Cardiac ventricle fibroblast (primary cell): ENCODE measurements at places on chromosomes 5 and 9. TPM values are rescaled to one million over a fixed set of nuclear protein-coding genes. Genes with fewer than 3 reads are reported as not detected.

SYNPO gene
- 20.6 and 23.8 TPM in 2 replicates for total RNA-seq

GABRA6 gene
- total RNA-seq: not detected in 2 replicates

ADAMTS16 gene
- total RNA-seq: not detected in 2 replicates

FCHSD1 gene
- total RNA-seq: 6.5 and 6.7 TPM in 2 replicates

PCDHGB5 gene
- 32.0 and 38.0 TPM in 2 replicates for total RNA-seq

IL5 gene
- total RNA-seq: not detected in 2 replicates

ROR2 gene
- 57.2 and 65.1 TPM in 2 replicates for total RNA-seq

PCSK1 gene
- 17.7 and 30.1 TPM in 2 replicates for total RNA-seq

SPATA31E1 gene
- total RNA-seq: not detected in 2 replicates

EQTN gene
- not detected in 2 replicates for total RNA-seq

PCDHGB6 gene
- 2.6 and 3.6 TPM in 2 replicates for total RNA-seq

RALGPS1 gene
- 0.24 and 0.50 TPM in 2 replicates for total RNA-seq

SLC23A1 gene
- not detected in 2 replicates for total RNA-seq

CARTPT gene
- total RNA-seq: not detected in 2 replicates

PCDHB11 gene
- total RNA-seq: 0.34 and 0.62 TPM in 2 replicates

NEK6 gene
- total RNA-seq: 103 and 107 TPM in 2 replicates

PCDHB12 gene
- 0.29 and 0.56 TPM in 2 replicates for total RNA-seq

WNT8A gene
- total RNA-seq: not detected in 2 replicates

TPPP gene
- total RNA-seq: 0.06 TPM in 1 of 2 replicates, not detected in the other

CYSRT1 gene
- total RNA-seq: 1.4 TPM in 1 of 2 replicates, not detected in the other

TERT gene
- not detected in 2 replicates for total RNA-seq

CREBRF gene
- total RNA-seq: 15.7 and 16.3 TPM in 2 replicates

C5orf52 gene
- not detected in 2 replicates for total RNA-seq

CCIN gene
- total RNA-seq: 0.44 and 0.56 TPM in 2 replicates
